Endothelial cell (in vitro differentiated cells): ENCODE measurements at places on chromosomes 2 and 18.

- H3K27ac ChIP-seq: peak overlapping the region; percentile 87
- peaks cover 3% of the 10 kb centered on the region for H3K27me3 ChIP-seq
- peak; percentile 38 for DNase-seq
- H3K4me1 ChIP-seq: peaks cover 45% of the 10 kb centered on the region
- no peak overlapping the region for H3K4me3 ChIP-seq
- no peaks in the 10 kb centered on the region for H3K36me3 ChIP-seq
Observed at GRCh38 chr2:109333414-109334210, 204.6 kb downstream of the SH3RF3 start.

DNA sequence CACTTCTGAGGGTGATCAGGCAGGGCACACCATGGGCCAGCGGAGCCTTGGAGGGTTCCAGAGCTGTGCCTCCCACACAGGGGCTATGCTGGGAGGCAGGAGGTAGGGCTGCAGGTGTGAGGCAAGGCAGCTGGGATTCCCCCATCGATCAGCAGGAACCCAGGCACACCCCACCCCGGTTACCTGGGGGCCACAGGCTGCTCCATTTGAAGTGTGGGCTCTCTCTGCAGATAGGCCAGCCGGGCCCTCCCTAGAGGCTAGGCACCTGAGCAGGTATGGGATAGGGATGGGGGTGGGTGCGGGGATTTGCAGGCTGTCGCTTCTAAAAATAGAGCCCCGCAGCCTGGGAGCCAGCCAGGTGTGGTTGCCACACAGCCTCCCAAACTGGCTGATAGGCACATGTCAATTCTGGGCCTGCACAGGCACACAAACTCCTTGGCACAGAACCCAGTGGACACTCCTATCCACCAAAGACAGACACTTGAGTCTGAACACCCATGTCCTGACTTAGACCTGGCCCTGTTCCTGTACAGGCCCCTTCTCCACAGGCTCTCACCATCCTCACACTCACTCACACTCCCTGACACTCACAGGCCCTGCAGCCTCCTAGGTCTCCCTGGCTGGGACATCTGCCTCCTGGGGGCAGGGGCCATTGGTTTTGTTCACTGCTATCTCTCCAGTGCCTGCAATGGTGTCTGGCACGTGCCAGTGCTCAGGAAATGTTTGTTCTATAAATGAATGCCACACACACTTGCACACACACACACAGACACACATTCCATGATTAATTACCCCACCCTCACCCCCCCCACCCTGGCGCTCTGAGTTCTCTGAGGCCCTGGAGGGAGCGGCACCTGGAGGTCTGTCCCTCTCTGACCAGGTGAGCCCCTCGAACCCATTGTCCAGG lies 73.4 kb downstream of the ZFP36L2 start:
- H3K27me3 ChIP-seq: peaks cover 18% of the 10 kb centered on the region
- no peaks in the 10 kb centered on the region for H3K36me3 ChIP-seq
- no peak overlapping the region for H3K4me3 ChIP-seq
- no peak for DNase-seq
- H3K4me1 ChIP-seq: no peaks in the 10 kb centered on the region

DNA sequence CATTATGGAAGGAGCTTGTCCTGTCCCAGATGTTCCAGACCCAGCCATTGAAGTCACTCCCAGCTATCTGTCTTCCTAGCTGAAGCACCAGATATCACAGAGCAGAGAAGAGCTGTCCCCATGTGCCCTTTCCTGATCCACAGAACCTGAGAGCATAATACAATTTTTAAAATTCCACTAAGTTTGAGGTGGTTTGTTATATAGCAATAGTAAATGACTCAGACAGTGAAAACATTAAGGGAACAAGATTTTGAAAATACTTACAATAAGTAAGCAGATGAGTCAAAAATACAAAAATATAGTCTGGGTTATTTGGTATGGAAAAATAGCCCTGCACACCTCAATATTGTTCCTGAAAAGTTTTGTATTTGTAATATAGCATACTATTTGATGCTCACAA lies 85.8 kb upstream of the GLS start:
- H3K36me3 ChIP-seq: no peaks in the 10 kb centered on the region
- H3K4me1 ChIP-seq: peaks cover 44% of the 10 kb centered on the region
- H3K4me3 ChIP-seq: no peak overlapping the region
- no peak overlapping the region for H3K27ac ChIP-seq
- peaks cover 3% of the 10 kb centered on the region for H3K27me3 ChIP-seq

GRCh38 chr2:203396667-203397066 lies 68.5 kb downstream of the ABI2 start:
- no peak for DNase-seq
- H3K27ac ChIP-seq: peak overlapping the region; percentile 28
- H3K4me1 ChIP-seq: peaks cover 22% of the 10 kb centered on the region
- peaks cover 24% of the 10 kb centered on the region for H3K36me3 ChIP-seq
- H3K27me3 ChIP-seq: no peaks in the 10 kb centered on the region

DNA sequence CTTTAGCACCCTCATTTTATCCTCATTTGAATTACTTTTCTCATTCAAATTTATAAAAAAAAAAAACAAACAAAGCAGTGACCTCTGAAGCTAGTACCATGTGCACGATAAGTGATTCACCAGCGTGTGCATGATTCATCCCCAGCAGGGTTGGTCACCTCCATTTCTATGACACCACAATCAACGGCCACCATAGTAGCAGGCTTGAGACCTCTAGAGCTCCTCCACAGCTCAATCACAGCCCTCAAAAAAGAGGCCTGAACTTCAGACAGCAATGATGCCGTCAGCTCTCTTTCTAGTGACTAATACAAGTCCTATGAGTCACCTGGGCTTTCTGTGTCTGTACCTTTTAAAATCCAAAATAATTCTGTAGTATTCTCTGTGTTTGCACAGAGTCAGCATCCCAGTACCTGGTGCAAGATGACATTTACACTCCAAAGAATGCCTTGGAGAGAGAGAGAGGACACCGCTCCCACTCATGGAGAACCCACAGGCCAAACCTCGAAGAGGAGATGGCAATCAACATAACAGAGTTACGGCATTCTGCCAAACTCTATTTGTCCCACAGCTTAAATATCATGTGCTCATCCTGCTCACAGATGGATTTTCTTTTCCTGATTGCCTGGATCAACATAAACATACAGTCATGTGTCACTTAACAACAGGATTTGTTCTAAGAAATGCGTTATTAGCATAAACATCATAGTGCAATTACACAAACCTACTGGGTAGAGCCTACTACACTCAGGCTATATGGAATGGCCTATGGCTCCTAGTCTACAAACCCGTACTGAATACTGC lies 58.7 kb downstream of the L3MBTL4 start:
- H3K4me1 ChIP-seq: no peaks in the 10 kb centered on the region
- H3K27me3 ChIP-seq: no peaks in the 10 kb centered on the region
- H3K4me3 ChIP-seq: no peak overlapping the region
- H3K27ac ChIP-seq: no peak overlapping the region
- H3K36me3 ChIP-seq: no peaks in the 10 kb centered on the region

GRCh38 chr2:10486091-10486490 lies 38.0 kb upstream of the ODC1 start:
- DNase-seq: no peak
- H3K4me1 ChIP-seq: no peaks in the 10 kb centered on the region
- no peaks in the 10 kb centered on the region for H3K27me3 ChIP-seq
- H3K27ac ChIP-seq: no peak overlapping the region

DNA sequence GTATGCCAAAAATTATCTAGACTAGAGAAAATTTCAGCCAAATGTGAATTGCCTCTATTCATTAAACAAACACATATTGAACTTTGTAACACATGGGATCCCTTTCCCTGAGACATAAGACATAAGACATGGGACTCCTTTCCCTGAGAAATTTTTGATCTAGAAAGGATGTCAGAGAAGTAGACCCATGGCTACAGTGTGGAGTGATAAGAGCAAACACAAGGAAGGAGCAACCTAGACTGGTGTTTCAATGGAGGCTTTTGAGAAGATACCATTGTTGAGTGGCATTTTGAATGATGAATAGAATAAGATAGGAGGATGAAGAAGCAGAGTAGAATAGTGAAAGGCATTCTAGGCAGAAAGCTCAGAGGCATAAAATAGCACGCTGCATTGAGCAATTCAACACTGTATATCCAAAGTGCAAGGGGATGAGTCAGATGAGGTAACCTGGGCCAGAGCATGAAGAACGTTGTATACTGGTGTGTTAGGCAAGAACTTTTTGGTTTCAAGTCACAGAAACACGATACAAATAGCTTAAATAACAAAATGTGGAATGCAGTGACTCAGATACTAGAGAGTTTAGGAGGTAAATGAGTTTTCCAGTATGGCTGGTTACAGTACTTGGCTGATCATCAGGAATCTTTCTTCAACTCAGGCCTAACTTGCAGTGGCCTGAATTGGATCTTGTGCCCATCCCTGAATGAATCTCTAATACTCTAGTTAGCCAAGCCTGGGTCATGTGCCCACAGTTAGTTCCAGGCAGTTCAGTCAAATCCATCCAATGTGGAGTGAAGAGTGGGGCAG lies 129.8 kb upstream of the TANK start:
- no peak overlapping the region for H3K4me3 ChIP-seq
- no peak for DNase-seq
- H3K4me1 ChIP-seq: no peaks in the 10 kb centered on the region
- no peak overlapping the region for H3K27ac ChIP-seq
- no peaks in the 10 kb centered on the region for H3K36me3 ChIP-seq

DNA sequence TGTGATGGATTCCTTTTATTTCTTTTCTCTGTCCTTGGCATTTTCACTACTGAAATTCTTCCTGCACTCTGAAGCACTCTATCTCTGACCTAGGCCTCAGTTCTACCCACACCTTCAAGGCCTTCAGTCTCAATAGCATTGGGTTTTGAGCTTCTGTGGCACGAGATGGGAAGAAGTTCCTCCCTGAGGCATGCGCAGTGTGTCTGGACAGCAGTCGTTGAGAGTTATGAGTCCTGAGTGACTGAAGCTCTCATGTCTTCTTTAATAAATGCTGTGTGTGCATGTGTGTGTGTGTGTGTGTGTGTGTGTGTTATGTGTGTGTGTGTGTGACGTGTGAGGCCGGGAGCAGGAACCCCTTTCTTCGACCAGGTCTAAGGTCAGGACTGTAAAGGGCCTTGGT lies 95.8 kb upstream of the DAPL1 start:
- H3K27ac ChIP-seq: no peak overlapping the region
- no peak for DNase-seq
- no peak overlapping the region for H3K4me3 ChIP-seq
- H3K4me1 ChIP-seq: peaks cover 10% of the 10 kb centered on the region

- no peak overlapping the region for H3K27ac ChIP-seq
- H3K36me3 ChIP-seq: peaks cover 8% of the 10 kb centered on the region
- no peak overlapping the region for H3K4me3 ChIP-seq
- H3K4me1 ChIP-seq: no peaks in the 10 kb centered on the region
Observed at GRCh38 chr2:31244101-31244500, 10.1 kb downstream of the EHD3 start.

DNA sequence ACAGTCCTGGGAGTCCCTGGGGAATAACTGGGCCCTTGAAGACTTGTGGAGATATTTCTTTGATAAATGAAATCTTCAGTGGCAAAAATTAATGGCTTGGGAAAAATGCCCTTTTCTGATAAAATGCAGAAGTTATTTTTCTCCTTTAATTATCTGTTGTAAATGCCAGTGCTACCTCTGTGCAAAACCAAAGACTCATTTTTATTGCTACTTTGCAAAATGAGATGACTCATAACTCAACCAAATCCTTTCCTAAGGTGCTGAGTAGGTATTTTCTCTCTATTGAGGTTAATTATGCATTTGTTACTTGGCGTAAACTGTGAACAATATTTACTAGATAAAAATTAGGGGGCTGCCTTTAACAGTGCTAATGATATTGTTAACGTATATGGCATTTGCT lies 163.9 kb downstream of the DOK6 start:
- no peak overlapping the region for H3K27ac ChIP-seq
- no peak for DNase-seq
- H3K27me3 ChIP-seq: no peaks in the 10 kb centered on the region

DNA sequence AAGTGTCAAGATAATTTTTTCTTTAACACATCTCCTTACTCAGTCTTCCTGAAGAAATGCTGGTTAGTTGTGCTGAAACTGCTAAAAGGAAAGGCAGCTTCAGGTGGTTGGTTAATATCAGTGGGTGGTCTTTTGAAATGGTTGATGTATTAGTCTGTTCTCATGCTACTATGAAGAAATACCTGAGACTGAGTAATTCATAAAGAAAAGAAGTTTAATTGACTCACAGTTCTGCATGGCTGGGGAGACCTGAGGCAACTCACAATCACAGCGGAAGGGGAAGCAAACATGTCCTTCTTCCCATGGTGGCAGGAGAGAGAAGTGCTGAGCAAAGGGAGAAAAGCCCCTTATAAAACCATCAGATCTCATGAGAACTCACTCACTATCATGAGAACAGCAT lies 125.9 kb upstream of the CYRIA start:
- H3K4me1 ChIP-seq: no peaks in the 10 kb centered on the region
- peaks cover 2% of the 10 kb centered on the region for H3K27me3 ChIP-seq
- no peak overlapping the region for H3K4me3 ChIP-seq
- H3K27ac ChIP-seq: no peak overlapping the region

- no peaks in the 10 kb centered on the region for H3K27me3 ChIP-seq
- DNase-seq: no peak
- H3K4me3 ChIP-seq: no peak overlapping the region
- no peaks in the 10 kb centered on the region for H3K4me1 ChIP-seq
Observed at GRCh38 chr18:8602040-8602439, 7.2 kb upstream of the RAB12 start.

DNA sequence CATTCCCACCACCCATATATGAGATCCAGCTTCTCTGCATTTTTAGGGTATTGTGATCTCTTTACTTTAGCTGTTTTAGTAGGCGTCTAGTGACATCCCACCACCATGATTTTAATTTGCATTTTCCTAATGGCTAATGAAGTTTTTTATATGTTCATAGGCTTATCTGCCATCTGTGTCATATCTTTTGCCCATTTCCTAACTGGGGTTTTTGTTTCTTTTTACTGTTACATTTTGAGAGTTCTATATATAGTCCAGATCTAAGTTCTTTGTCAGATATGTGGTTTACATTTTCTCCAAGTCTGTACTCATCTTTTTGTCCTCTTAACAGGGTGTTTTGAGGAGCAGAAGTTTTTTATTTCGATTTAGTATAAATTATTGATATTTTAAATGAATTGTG lies 39.6 kb downstream of the PTPN2 start:
- H3K27ac ChIP-seq: no peak overlapping the region
- no peaks in the 10 kb centered on the region for H3K4me1 ChIP-seq
- no peaks in the 10 kb centered on the region for H3K36me3 ChIP-seq

GRCh38 chr2:62313449-62314227 lies 117.7 kb downstream of the B3GNT2 start:
- H3K27ac ChIP-seq: no peak overlapping the region
- no peak overlapping the region for H3K4me3 ChIP-seq
- H3K4me1 ChIP-seq: peaks cover 28% of the 10 kb centered on the region
- no peak for DNase-seq
- H3K36me3 ChIP-seq: no peaks in the 10 kb centered on the region
